ENCODE measurements at places on chromosomes 1 and 21.

DNA sequence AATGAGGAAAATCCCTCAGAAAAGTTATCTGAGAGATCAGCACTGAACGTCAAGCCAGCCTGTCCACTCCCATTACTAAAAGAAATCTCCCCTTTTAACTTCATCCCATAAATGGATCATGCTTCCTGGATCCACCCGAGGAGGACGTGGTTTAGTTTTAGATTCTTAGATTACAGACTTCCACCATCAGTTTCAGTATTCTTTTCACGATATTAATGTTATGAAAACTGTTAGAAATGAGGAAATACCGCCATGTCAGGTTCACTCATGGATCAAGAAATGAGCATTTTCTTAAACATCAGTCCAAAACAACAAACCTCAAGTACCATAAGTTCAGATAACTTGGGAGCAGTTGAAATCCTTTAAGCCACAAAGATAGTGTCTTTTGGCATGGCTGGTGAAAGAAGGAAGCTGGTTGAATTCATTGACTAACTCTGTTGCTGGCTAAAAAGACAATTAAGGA, 49.8 kb downstream of the NFIA start:
- no peak for DNase-seq

- no peak for DNase-seq
Measured at GRCh38 chr1:60813071-60813470, 269.3 kb upstream of the NFIA start.

GRCh38 chr1:32816676-32817158, 441 bp downstream of the YARS1 start:
- DNase-seq: peak; percentile 46

DNA sequence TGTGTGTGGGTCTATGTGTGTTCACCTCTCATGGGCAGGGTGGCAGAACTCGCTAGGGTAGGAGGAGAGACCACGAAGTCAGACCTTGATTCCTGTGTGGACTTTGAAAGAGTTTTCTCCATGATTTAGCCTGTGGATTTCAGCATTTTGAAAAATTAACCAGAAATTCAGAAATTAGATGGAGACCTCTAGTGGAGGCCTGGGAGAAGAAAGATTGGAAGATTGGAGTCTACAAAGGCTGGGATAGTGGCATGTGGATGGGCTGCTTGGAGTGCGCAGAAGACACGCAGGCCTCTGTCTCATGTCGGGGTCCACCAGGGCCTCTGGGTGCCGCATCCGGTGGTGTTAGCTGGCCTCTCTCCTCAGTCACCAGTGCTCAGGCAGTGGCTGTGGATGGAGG, 18.9 kb upstream of the IGSF5 start:
- no peak for DNase-seq

DNA sequence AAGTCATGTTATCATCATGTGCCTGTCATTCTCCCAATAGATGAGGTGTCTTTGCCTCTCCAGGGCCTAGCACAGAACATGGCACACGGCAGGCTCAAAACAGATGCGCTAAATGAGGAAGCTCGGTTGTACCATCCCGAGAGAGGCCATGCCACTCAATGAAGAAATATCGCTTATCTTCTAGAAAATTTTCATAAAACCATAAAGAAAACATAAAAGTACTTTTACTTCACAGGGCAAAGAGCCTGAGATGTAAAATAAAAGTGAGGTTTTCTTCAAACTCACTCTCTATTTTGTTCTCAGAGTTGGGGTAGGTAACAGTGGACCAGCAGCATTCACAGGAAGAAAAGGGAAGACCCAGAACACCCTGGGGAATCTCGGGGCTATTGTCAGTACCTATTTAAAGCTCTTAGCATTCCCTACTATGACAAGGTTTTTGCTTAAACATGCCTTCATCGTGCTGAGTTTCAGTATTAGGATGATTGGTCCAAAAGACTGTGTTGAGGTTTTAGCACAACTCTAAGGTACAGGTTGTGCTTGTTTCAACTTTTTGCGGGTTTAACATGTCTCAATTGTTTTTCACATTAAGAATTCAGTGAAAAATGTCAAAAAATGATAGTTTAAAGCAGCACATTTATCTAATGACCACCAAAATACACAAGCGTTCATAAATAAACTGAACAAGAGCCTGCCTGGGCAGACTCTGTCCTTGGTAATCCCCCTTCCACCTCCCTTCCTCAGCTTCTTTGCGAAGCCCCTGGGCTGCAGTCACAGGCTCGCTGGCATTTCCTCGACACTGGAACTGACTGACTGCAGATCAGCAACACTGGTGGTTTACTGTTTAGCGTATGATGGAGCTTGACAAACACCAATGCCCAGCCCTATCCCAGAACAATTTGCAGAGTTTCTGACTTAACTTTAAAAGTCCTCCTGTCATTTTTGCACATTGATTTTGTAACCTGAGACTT, 55.6 kb downstream of the COQ8A start:
- DNase-seq: no peak

DNA sequence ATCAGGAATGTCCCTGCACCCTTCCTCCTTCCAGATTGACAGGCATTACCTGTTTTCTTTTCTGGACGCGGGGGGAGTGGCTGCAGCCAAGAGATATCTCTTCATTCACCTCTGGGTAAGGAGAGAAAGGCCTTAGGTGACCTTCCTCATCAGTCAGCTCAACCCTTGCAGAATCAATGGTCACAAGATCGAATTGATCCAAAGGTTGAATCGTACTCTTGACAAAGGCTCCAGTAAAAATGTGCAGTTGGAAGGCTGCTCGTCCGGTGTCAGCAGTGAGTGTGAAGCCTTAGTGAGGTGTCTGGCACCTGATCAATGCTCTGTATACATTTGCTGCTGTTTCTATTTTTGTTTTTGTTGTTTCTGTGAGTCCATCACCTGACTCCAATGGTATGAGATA, 282.6 kb upstream of the AJAP1 start:
- no peak for DNase-seq

DNA sequence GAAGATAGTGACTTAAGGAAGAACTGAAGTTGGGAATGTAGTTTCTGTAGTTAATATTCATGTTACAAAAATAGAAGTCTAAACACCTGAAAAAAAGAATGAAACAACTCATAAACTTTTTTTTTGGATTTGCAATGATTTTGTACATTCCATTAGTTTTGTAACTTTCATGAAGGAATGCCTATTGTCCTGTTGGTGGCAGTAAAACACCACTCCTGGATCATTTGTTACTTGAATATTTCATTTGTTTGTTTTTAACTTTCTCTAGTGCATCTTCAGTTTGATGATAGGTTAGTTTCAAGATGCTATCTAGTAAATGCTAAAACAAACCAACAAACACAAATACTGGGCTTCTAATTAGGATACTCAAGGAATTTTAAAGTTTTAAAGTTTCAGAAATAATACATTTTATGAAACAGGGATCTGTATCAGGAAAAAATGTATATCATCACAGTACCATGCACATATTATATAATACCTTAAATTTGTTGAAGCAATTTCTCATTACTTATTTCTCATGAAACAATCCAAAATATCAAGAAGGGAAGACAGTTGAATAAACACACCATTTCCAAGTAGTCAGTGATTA, 229.7 kb upstream of the CACYBP start:
- DNase-seq: peak; percentile 71

GRCh38 chr21:38229260-38229877, 27.4 kb upstream of the KCNJ15 start:
- no peak for DNase-seq

DNA sequence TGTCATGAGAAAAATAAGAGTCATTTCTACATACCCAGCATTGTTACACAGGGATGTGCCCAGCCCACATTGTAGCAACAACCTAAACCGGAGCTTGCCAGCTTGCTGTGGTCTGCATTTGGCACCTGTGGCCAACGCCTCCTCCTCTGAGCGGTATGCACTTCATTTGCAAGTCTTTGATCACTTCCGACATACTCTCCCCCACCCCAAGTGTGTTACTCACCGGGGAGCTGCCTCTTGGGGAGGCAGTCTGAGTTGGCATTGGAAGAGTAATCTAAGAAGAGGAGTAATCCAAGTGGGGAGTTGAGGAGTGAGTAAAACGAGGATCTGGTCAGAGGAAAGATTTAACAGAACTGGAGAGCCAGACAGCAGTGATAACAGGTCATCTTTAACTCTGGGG, 3.8 kb downstream of the BCL9 start:
- DNase-seq: no peak

- DNase-seq: no peak
Measured at GRCh38 chr1:113247782-113248181, 142.5 kb upstream of the MAGI3 start.

GRCh38 chr1:167298325-167298724, 77.6 kb downstream of the POU2F1 start:
- DNase-seq: no peak

DNA sequence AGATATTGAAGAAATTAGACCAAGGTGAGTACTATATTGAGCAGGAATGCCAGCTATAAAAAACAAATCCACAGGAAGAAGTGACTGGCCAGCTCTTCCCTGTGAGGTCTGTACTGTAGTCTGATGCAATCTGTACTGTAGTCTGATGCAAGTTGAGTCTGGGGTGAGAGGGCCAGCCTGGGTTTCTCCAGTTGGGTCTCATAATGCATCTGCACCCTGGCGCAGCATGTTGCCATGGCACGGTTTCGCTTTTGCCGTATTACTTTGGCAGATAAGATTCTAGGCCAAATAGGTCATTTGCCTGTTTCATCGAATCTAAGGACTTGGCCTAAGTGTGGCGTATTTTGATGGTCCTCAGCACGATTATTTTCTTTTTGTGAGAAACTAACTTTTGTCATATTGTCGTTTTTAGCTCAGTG, 24.4 kb upstream of the PGD start:
- no peak for DNase-seq

GRCh38 chr1:164785841-164786534, 227.0 kb downstream of the PBX1 start:
- DNase-seq: peak; percentile 18

DNA sequence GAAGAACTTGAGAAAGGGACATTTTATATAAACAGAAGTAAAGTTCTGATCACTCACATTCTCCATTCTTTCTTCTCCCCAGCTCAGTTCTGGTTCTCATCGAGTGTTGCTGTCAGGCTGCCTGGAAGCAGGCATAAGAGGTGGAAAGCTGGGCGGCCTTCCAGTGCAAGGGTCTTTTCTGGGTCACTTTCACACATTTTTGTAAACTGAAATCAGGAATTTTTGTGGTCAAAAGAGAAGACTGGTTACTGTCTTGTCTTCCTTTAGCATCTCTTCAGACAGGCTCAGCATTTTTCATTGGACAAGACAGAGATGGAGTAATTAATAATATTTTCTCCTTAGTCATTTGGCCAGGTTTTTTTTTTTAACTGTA, 93.7 kb downstream of the CTH start:
- DNase-seq: no peak

DNA sequence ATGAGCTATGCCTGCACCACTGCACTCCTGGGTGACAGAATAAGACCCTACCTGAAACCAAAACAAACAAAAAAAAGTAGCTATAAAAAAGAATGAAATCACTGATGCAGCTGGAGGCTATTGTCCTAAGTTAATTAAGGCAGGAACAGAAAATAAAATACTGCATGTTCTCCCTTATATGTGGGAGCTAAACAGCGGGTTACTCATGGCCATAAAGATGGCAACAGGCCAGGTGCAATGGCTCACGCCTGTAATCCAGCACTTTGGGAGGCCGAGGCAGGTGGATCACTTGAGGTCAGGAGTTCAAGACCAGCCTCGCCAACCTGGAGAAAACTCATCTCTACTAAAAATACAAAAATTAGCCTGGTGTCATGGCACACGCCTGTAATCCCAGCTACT, 152.7 kb downstream of the PIK3R3 start:
- DNase-seq: peak; percentile 51

GRCh38 chr1:167924102-167924501, 10.2 kb upstream of the ADCY10 start:
- DNase-seq: no peak

- DNase-seq: no peak
Measured at GRCh38 chr1:200228081-200228480, 181.8 kb downstream of the ZNF281 start.

- no peak for DNase-seq
Measured at GRCh38 chr1:59453297-59453968, 156.5 kb downstream of the FGGY start.

- DNase-seq: no peak
Measured at GRCh38 chr1:58437623-58438022, 108.9 kb downstream of the OMA1 start.

GRCh38 chr1:63143482-63143881, 178.9 kb upstream of the FOXD3 start:
- DNase-seq: no peak

- DNase-seq: peak; percentile 73
Measured at GRCh38 chr1:180632326-180633056, 669 bp downstream of the XPR1 start.

GRCh38 chr1:172717722-172718465, 59.0 kb downstream of the FASLG start:
- no peak for DNase-seq

GRCh38 chr1:223417444-223417843, 24.2 kb downstream of the CCDC185 start:
- DNase-seq: no peak

DNA sequence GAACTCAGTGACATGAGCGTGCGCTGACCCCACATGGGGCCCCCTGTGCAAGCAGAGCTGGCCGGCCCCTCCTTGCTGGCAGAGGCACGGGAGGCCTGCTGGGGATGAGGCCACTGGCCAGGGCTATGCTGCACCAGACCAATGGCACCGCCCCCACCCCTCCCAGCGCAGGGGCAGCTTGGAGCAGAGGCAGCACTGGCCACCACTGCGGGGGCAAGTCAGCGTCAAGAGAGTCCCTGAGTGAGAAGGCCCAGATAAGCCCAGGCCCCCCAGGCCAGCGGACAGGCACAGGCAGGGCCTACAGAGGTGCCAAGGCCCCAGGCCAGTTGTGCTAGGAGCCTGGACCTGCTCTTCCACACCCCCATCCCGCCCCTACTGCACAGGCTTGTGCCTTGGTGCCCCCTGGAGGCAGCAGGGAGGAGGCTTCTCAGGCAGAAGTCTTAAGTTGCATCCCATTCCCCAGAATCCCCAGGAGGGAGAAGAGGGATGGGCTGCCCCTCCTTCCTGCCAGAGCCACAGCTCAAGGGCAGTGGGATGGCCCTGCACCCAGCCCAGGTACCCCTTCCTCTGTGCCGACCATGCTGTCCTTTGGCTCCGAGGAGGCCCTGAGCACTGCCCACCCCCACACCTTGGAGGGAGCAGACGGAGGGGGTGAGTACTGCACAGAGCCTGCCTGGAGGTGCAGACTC, 35.8 kb downstream of the EPHX1 start:
- DNase-seq: peak; percentile 14

GRCh38 chr1:18693256-18694098, 62.8 kb downstream of the PAX7 start:
- no peak for DNase-seq

DNA sequence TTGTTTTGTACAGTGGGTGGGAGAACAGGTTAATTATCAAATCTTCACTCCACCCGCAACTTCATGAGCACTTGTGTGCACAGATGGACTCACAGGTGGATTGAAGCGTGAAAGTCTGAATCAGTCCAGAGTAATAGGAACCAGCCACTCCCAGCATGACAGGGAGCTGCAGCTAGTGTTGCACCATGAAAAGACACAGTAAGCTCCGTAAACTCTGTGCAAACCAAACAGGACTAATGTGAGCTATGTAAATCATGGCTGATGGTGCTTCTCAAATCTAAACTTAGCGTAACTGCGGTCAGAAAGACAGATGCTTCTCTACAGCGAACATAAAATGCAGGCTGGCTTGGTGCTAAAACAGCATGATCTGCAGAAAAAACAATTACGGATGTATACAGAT, 114.4 kb downstream of the CENPF start:
- no peak for DNase-seq

GRCh38 chr1:75492011-75492410, 118.9 kb downstream of the SLC44A5 start:
- DNase-seq: no peak

GRCh38 chr1:65317866-65318653, 8.7 kb downstream of the DNAJC6 start:
- no peak for DNase-seq

Data from NCI-H1105 treated with DMSO at 0.1 percent for 48 hours (cell line).